Kidney (tissue), 22 donors: ENCODE measurements at places on chromosomes 7 and 10. TPM values are rescaled to one million over a fixed set of nuclear protein-coding genes. Genes with fewer than 3 reads are reported as not detected.

The LRRC27 gene
- total RNA-seq, result 14.6 TPM

The C10orf105 gene
- 0.35 TPM for total RNA-seq

The EBLN1 gene
- not detected for total RNA-seq

The LRRD1 gene
- total RNA-seq, result 0.25 TPM

The FAM25G gene
- not detected for total RNA-seq

The ATOH7 gene
- 0.16 TPM for total RNA-seq

The ZSWIM8 gene
- 91.8 TPM for total RNA-seq

The IL2RA gene
- total RNA-seq, result 11.9 TPM

The TWIST1 gene
- total RNA-seq, result 1.3 TPM

The MCM7 gene
- 47.2 TPM for total RNA-seq

The CLRN3 gene
- 9.4 TPM for total RNA-seq

The ADCY1 gene
- total RNA-seq, result 3.7 TPM

- no peaks in the 10 kb centered on the region for H3K36me3 ChIP-seq
- no peaks in the 10 kb centered on the region for H3K4me1 ChIP-seq
- H3K4me3 ChIP-seq, result no peak overlapping the region
- no peaks in the 10 kb centered on the region for H3K27me3 ChIP-seq
- no peak for DNase-seq
These were observed 36.3 kb upstream of the PDK4 start for GRCh38 chr7:95632609-95633008.

GRCh38 chr7:1254281-1255079 lies 21.8 kb downstream of the UNCX start:
- peaks cover 3% of the 10 kb centered on the region for H3K27me3 ChIP-seq
- no peaks in the 10 kb centered on the region for H3K4me1 ChIP-seq
- no peaks in the 10 kb centered on the region for H3K36me3 ChIP-seq

- no peak overlapping the region for H3K27ac ChIP-seq
- H3K36me3 ChIP-seq, result no peaks in the 10 kb centered on the region
- peak; percentile 50 for DNase-seq
- no peaks in the 10 kb centered on the region for H3K27me3 ChIP-seq
These were observed 14.8 kb downstream of the SLIT1 start for GRCh38 chr10:97171001-97171400.

- no peaks in the 10 kb centered on the region for H3K27me3 ChIP-seq
- no peak overlapping the region for H3K27ac ChIP-seq
- DNase-seq, result no peak
These were observed 61.9 kb upstream of the LANCL2 start for GRCh38 chr7:55303220-55303619.

- H3K4me1 ChIP-seq, result peaks cover 2% of the 10 kb centered on the region
- H3K27ac ChIP-seq, result no peak overlapping the region
- H3K4me3 ChIP-seq, result no peak overlapping the region
- H3K36me3 ChIP-seq, result no peaks in the 10 kb centered on the region
- no peak for DNase-seq
These were observed 83.8 kb downstream of the COL13A1 start for GRCh38 chr10:69885379-69886013.

- no peak overlapping the region for H3K4me3 ChIP-seq
- H3K27ac ChIP-seq, result no peak overlapping the region
- DNase-seq, result no peak
- H3K4me1 ChIP-seq, result no peaks in the 10 kb centered on the region
- no peaks in the 10 kb centered on the region for H3K36me3 ChIP-seq
These were observed 22.7 kb downstream of the ARL3 start for GRCh38 chr10:102691285-102692066.

- H3K36me3 ChIP-seq, result no peaks in the 10 kb centered on the region
- H3K27me3 ChIP-seq, result no peaks in the 10 kb centered on the region
- H3K4me3 ChIP-seq, result no peak overlapping the region
- DNase-seq, result no peak
- no peaks in the 10 kb centered on the region for H3K4me1 ChIP-seq
- no peak overlapping the region for H3K27ac ChIP-seq
These were observed 89.2 kb downstream of the HERPUD2 start for GRCh38 chr7:35605760-35606159.

GRCh38 chr10:18409599-18410397 lies 241.6 kb downstream of the NSUN6 start:
- no peak overlapping the region for H3K27ac ChIP-seq
- no peak overlapping the region for H3K4me3 ChIP-seq
- no peaks in the 10 kb centered on the region for H3K4me1 ChIP-seq
- no peaks in the 10 kb centered on the region for H3K36me3 ChIP-seq
- DNase-seq, result no peak
- no peaks in the 10 kb centered on the region for H3K27me3 ChIP-seq

DNA sequence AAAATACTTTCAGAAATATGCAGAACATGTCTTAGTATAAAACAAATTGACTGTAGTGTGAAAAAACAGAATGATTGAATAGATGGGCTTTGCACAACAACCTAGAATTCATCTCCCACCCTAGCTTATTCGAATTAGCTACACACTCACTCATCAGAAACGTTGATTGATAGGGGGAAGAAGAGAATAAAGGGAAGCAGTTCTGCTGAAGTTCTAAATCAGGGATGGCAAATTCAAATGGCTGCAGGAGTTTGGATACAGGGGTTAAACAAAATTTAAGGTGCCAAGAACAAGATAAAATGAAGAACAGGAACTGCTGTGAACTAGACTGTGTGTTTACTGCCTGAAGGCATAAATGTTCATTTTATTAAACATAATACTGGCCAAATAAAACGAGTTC lies 9.0 kb downstream of the CD36 start:
- no peaks in the 10 kb centered on the region for H3K4me1 ChIP-seq
- H3K27me3 ChIP-seq, result no peaks in the 10 kb centered on the region
- DNase-seq, result no peak
- no peaks in the 10 kb centered on the region for H3K36me3 ChIP-seq
- H3K27ac ChIP-seq, result no peak overlapping the region

GRCh38 chr10:82609845-82610244 lies 734.9 kb downstream of the NRG3 start:
- H3K27ac ChIP-seq, result no peak overlapping the region
- no peaks in the 10 kb centered on the region for H3K4me1 ChIP-seq
- H3K4me3 ChIP-seq, result no peak overlapping the region
- no peaks in the 10 kb centered on the region for H3K27me3 ChIP-seq
- DNase-seq, result no peak

DNA sequence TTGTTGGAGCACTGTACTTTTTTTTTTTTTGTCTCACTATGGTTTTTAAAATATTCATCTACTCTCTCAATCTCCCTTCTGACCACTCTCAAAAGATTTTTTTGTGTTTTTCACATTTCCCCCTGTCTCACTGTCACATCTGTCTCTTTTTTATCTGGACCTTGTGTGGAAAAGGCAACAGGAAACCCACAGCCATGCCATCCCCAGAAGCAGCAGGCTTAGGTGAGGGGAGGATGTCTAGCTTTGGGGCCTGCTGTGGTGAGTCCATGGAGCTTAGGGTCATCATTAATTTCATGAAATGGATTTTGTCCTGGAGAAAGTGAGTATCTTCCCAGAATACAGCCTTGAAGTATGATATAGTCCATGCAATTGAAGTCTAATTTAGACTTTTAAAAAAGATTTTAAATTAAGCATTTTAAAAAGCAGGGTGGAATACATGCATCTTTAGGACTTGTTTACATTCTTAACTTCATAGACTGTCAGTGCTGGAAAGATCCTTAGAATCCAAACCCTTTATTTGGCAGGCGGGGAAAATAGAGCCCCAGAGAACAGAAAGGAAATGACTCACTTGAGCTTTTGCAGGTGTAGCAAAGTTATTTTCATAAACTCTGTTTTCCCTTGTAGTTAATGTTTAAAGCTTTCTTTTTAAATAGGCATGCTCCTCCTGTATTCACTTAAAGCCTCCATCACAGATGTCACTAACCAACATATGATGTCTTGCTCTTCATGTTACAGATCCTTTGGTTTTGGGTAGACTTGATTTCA lies 25.1 kb downstream of the MINDY4 start:
- no peak overlapping the region for H3K4me3 ChIP-seq
- no peaks in the 10 kb centered on the region for H3K27me3 ChIP-seq
- DNase-seq, result no peak

GRCh38 chr7:131511774-131512535 lies 44.5 kb downstream of the PODXL start:
- peak overlapping the region; percentile 48 for H3K27ac ChIP-seq
- no peaks in the 10 kb centered on the region for H3K27me3 ChIP-seq

DNA sequence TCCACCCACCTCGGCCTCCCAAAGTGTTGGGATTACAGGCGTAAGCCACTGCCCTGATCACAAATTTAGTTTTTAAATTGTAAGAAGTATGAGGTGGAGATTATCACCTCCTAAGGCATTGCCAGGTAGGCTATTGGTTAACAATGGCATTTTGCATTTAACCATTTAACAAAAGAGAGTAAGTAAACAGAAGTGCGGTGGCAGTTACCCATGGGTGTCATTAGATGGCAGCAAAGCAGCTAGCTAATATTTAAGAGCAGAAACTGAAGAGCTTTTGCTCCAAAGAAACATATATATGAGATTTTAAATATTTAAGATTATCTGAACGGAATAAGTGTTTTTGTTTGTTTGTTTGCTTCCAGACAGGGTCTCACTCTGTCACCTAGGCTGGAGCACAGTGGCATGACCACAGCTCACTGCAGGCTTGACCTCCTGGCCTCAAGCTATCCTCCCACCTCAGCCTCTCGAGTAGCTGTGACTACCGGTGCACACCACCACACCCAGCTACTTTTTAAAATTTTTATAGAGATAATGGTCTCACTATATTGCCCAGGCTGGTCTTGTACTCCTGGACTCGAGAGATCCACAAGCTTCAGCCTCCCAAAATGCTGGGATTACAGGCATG lies 325.5 kb upstream of the C7orf33 start:
- DNase-seq, result no peak
- H3K4me1 ChIP-seq, result no peaks in the 10 kb centered on the region
- H3K36me3 ChIP-seq, result no peaks in the 10 kb centered on the region
- H3K4me3 ChIP-seq, result no peak overlapping the region

DNA sequence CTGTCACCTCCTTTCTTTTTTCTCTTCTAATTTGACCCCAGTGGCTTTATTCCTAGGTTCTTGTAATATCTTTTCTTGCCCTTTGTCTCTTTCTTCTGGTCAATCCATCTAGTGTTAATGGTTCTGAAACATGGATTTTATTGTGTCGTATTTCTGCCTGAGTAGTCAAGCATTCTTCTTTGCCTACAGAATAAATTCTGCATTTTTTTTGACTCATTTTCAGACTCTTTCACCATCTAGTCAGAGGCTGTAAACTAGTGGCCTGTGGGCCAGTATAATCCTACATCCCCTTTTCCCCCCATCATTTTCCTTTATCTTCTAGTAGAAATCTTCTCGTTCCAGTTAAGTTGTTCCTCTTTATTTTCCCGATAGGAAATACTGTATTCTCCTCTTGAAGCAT lies 29.4 kb downstream of the LUC7L2 start:
- H3K36me3 ChIP-seq, result peaks cover 17% of the 10 kb centered on the region

GRCh38 chr10:63491588-63492316 lies 26.0 kb upstream of the JMJD1C start:
- H3K27me3 ChIP-seq, result no peaks in the 10 kb centered on the region
- H3K4me1 ChIP-seq, result no peaks in the 10 kb centered on the region
- H3K27ac ChIP-seq, result no peak overlapping the region
- peak; percentile 37 for DNase-seq

GRCh38 chr7:50614721-50615518 lies 49.7 kb upstream of the DDC start:
- H3K4me1 ChIP-seq, result no peaks in the 10 kb centered on the region
- no peaks in the 10 kb centered on the region for H3K27me3 ChIP-seq
- peaks cover 5% of the 10 kb centered on the region for H3K36me3 ChIP-seq
- no peak for DNase-seq
- H3K27ac ChIP-seq, result no peak overlapping the region
- no peak overlapping the region for H3K4me3 ChIP-seq

- no peaks in the 10 kb centered on the region for H3K36me3 ChIP-seq
- peak; percentile 58 for DNase-seq
- H3K27ac ChIP-seq, result no peak overlapping the region
These were observed 39.9 kb upstream of the RBM33 start for GRCh38 chr7:155604504-155604997.

- no peaks in the 10 kb centered on the region for H3K4me1 ChIP-seq
- H3K36me3 ChIP-seq, result no peaks in the 10 kb centered on the region
- no peak overlapping the region for H3K4me3 ChIP-seq
- H3K27ac ChIP-seq, result no peak overlapping the region
These were observed 112.7 kb downstream of the CPXM2 start for GRCh38 chr10:123778719-123779517.

- no peaks in the 10 kb centered on the region for H3K36me3 ChIP-seq
- H3K27ac ChIP-seq, result no peak overlapping the region
- no peaks in the 10 kb centered on the region for H3K4me1 ChIP-seq
- no peaks in the 10 kb centered on the region for H3K27me3 ChIP-seq
These were observed 208.8 kb downstream of the HIBADH start for GRCh38 chr7:27453702-27454405.

DNA sequence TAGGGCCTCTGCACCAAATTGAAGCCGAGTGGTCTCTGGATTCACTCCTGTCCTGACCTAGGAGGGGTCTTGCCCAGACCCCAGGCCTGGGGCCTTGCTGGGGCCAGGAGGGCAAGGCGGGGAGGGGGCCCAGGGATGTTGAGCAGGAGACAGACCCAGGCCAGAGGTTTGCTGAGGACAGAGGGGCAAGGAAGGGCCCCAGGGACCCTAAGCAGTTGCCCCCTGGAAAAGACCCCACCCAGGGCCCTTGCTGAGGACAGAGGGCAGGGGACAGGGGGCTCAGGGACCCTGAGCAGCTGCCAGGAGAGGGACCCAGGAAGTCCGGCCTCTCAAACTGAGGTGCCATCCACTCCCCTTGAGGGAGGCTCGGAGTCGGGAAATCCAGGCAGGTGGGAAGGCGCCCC lies 32.7 kb downstream of the FOXL3 start:
- no peaks in the 10 kb centered on the region for H3K27me3 ChIP-seq
- no peak for DNase-seq
- H3K27ac ChIP-seq, result no peak overlapping the region
- no peaks in the 10 kb centered on the region for H3K36me3 ChIP-seq

DNA sequence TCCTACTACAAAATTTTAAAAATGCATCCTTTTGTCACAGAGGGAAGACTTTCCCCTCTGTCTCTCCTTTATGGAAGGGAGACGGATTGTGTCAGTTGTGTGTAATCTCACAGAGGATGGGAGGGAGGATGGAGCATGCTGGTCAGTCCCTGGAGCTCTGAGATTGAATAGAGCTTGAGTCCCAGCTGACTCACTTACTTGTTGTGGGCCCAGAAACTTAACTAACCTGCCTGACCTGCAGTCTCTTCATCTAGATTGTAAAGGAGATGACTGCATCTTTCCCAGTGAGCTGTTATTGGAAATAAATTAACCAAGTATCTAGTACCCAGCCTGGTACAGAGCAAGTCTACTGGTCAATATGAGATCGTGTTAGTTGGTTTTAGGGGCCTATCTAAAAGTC lies 77.9 kb upstream of the ADO start:
- no peak overlapping the region for H3K27ac ChIP-seq
- no peaks in the 10 kb centered on the region for H3K36me3 ChIP-seq
- H3K4me1 ChIP-seq, result no peaks in the 10 kb centered on the region
- H3K27me3 ChIP-seq, result no peaks in the 10 kb centered on the region
- no peak overlapping the region for H3K4me3 ChIP-seq
- DNase-seq, result no peak

- no peak overlapping the region for H3K27ac ChIP-seq
- no peaks in the 10 kb centered on the region for H3K36me3 ChIP-seq
- no peaks in the 10 kb centered on the region for H3K4me1 ChIP-seq
- DNase-seq, result no peak
These were observed 301.5 kb upstream of the PHF14 start for GRCh38 chr7:10672186-10672585.

- H3K27me3 ChIP-seq, result no peaks in the 10 kb centered on the region
- H3K4me3 ChIP-seq, result no peak overlapping the region
- H3K27ac ChIP-seq, result no peak overlapping the region
- peaks cover 18% of the 10 kb centered on the region for H3K4me1 ChIP-seq
- H3K36me3 ChIP-seq, result no peaks in the 10 kb centered on the region
These were observed 39.8 kb downstream of the FOXL3 start for GRCh38 chr7:329691-330281.
